ENCODE measurements at places on chromosomes 3 and 15.

GRCh38 chr15:49467746-49468480 is 44.9 kb downstream of the FGF7 start:
- DNase-seq, result no peak

- no peak for DNase-seq
Measured at GRCh38 chr3:119184796-119185570, 11.6 kb downstream of the UPK1B start.

- no peak for DNase-seq
Measured at GRCh38 chr15:29142129-29142747, 127.4 kb downstream of the NSMCE3 start.

GRCh38 chr15:49145651-49146609 is 9.5 kb downstream of the COPS2 start:
- DNase-seq, result no peak

DNA sequence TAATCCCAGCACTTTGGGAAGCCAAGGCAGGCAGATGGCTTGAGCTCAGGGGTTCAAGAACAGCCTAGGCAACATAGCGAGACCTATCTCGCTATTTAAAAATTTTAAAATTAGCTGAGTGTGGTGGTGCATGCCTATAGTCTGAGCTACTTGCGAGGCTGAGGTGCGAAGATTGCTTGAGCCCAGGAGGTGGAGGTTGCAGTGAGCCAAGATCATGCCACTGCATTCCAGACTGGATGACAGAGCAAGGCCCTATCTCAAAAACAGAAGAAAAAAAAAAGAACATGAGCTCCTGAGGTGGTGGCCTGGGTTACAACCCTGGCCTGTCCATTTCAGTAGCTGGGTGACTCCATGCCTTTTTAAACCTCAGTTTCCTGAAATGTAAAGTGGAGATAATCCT is 7.2 kb downstream of the DNASE1L3 start:
- DNase-seq, result no peak

- no peak for DNase-seq
Measured at GRCh38 chr15:88029696-88030095, 226.8 kb downstream of the NTRK3 start.
